ENCODE measurements at places on chromosomes 1 and 21.

DNA sequence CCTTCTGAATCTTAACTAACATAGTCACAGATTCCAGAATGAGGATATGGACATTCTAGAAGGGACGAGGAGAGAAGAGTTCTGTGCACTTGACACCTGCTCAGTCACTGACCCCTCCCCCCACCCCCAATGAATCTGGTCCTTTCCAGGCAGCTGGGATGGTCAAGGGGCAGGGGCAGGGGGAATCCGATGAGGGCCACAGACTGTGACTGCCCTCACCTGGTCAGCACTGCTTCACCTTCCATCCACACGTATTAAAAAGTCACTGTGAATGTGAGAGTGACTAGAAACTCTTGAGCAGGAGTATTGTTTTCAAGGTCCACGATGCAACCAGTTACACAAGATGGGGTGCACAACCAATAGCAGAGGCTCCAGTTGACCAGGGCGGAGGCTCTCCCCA is 9.5 kb upstream of the PRAMEF12 start:
- no peak for DNase-seq

DNA sequence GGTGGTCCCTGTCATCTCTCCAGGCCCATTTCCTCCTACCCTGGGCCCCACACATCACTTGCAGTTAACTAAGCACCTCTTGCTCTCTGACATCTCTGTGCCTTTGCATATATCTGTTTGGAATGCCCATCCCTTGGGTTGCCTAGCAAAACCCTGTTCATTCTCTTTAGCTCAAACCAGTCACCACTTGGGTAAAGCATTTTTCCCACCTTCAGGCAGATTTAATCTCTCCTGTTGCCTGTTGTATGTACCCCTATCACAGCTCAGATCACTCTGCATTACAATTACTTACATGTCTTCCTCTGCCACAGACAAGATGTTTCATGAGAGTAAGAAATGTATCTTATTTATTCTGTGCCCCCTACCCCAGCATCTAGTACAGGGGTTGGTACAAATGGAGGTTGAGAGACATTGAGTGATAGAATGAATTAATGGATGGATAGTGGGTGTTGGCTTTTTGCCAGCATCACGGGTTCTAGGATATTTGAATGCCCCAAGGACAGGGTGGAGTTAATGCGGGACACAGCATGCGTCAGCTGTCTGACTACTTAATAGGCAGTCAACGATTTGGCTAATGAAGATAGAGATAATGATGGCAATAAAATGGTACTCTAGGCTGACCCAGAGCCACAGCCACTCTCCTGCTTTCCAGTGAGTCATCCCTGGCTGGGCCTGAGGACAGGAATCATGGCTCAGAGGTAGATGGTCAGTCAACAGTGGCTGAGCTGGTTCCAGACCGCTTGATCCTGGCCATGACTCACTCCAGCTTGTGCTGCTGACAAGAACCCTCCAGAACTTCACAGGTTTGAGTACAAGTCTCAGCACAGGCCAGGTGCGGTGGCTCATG is 6.5 kb downstream of the NR0B2 start:
- DNase-seq = no peak

GRCh38 chr1:246383791-246384190 is 123.3 kb downstream of the SMYD3 start:
- no peak for DNase-seq

DNA sequence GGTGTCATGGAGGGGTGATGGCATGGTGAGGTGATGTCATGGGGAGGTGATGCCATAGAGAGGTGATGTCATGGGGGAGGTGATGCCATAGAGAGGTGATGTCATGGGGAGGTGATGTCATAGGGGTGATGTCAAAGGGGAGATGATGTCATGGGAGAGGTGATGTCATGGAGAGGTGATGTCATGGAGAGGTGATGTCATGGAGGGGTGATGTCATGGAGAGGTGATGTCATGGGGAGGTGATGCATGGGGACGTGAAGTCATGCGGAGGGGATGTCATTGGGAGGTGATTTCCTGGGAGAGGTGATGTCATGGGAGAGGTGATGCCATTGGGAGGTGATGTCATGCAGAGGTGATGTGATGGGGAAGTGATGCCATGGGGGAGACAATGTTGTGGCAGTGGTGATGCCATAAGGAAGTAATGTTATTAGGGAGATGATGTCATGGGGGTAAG is 92.1 kb upstream of the C1orf174 start:
- DNase-seq = no peak

DNA sequence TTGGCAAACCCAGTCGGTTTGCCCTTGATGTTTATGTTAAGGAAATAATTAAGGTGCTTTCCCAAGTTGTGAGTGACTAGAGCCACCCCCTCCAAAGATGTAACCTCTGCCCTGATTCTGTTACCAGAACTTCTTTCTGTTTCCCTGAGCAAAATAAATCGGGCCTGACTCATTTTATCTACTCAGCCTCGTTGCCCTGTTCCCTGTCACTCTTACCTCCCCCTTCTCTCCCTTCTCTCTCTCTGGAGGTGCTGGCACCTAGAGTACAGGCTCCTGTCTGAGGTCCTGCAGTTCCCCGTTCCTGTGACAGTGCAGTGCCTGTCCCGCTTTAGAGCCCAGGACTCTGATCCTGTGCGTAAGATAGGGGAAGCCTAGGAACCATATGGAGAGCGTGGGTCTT is 35.4 kb downstream of the CXADR start:
- no peak for DNase-seq

- DNase-seq = no peak
Measured at GRCh38 chr1:205716371-205717132, 33.4 kb downstream of the NUCKS1 start.

GRCh38 chr1:238438311-238439270 is 547.9 kb upstream of the ZP4 start:
- no peak for DNase-seq

DNA sequence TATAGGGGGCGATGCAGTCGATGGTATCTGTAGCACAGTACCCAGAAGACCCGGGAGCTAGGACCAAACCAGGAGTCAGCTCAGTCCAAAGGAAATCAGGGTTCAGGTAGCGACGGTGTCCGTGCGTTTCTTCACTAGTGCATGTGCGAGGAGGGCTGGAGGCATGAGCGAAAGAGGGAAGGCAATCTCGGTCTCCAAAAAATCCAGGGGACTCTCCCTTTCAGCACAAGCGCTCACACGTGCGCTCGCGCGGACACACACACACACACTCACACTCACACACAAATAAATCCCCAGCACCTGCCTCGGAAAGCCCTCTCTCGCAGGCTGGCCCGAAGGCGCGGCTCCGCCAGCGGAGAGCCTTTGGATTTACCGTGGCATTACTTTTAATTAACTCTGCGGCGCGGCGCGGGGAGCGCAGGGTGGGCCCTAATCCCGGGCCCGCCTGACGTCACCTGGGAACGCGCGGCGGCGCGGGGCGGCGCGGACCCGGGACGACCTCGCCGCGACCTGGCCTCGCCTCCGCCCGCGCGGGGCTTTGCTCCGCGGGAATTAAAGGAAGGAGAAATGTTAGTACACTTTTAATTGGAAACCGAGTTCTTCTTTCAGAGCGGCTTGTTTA is 121.2 kb downstream of the LMX1A start:
- DNase-seq = no peak

DNA sequence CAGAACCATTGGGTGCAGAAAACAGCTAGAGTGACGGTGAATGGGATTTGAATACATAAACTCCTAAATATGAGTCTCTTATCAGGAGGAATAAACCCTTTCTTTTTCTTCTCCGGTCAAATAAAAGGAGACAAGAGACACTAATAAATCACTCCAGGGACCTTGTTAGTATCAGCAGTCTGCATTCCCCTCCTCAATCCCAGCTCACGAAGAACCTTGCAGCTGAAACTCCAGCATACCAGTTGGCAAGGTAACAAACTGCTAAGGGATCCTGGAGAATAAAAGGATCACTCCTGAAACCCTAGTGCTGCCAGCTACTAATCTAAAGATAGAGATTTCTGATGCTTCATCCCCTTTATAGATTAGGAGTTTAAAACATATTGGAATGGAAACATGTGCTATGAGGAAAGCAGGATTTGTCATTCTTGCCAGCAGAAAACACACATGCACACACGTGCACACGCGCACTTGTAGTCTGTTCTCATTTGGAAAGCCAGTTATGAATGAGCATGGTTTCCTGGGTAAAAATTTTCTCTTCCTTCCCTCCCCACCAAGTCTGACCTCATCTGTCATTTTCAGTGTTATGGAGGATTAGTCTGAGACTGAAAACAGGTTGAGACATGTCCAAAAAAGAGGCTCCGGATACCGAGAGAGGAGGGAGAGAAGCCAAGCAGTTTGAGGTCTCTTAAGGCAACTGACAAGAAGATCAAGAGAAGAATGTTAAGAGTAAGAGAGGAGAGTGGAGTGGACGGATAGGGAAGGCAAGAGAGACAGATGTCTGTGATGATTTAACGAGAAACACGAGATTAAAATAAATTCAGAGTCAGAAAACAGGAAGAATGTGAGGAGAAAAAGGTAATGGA is 10.9 kb downstream of the IER5 start:
- DNase-seq = no peak

DNA sequence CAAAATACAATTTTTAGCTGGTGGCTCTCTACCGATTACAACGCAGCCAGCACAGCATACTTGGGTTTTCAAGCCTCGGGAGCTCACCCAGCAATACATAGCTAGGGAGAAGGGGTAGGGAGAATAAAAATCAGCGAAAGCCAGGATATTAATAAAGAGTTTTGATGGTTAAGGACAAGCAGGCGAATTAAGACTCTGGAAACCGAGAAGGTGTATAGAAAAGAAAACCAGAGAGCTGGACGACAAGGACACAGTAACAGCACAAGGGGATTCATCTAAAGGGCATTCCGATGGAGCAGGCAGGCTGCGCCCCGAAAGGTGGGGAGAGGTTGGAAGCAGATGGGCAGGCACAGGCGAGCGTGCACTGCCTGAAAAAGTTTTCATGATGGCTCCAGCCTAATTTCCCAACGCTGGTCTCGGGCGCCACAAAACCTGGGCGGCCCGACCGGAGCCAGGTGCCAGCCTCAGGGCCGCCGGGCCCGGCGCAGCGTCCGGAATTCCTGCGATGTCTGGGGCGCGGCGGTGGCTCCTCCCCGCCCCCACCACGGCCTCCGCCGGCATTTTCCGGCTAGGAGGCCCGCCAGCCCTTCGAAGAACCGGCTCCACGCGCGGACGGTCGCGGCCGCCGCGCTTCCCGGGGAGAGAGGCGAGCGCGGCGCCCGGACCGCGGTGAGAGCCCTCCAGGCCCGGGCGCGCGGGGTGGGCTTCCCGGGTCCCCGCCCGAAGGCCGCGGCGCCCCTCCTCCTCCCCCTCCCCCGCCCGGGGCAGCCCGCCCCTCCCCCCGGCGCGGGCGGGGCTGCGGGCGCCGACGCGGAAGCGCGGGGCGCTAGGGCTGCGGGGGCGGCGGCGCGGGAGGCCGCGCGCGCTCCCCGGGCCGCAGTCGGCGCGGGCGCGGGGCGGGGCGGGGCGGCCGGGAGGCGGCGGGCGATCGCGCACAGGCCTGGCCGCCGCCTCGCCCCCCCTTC is 774 bp upstream of the DYRK1A start:
- DNase-seq = no peak

- DNase-seq = no peak
Measured at GRCh38 chr1:40024671-40025070, 15.9 kb upstream of the CAP1 start.

- DNase-seq = no peak
Measured at GRCh38 chr21:29669416-29669815, 270.4 kb downstream of the GRIK1 start.

- DNase-seq = no peak
Measured at GRCh38 chr1:228358039-228358763, 48.4 kb downstream of the TRIM11 start.

GRCh38 chr1:94614168-94614815 is 72.7 kb upstream of the F3 start:
- no peak for DNase-seq

DNA sequence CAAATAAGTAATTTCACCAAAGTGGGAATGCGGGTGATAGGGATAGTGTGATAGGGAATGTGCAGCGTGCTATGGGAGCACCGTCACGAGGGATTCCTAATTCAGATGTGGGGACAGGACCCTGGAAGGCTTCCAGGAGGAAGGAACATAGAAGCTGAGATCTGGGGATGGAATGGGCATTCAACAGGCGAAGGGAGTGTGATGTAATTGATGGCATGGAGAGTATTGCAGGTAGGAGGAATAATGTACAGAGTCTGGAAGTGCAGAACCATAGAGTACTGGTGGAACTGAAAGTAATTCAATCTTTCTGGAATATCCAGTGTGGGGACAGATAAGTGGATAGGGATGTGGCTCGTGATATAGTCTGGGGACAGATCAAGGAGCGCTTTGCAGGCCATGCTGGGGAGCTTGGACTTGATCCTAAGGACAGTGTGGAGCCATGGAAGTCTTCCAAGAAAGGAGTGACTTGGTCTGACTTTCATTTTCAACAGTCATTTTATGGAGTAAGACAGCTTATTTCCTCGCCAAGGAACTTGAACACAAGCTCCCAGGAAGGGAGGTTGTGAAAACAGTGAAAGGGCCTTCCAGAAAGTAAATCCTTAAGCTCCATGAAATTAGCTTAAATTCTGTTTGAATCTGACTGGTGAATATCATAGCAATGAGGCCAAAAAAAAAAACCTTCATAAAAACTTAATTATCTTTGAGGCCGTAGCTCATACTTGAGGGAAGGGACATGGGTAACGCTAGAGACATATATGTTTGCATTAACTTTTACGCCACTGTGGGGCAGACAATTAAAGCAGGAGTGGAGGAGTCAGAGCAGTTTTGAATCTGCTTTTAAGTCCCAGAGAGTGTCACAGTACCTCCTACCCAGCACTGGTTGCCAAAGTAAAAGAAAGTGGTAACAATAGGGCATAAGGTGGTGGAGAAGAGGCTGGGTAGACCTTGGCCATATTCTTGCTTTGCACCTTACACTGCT is 55.8 kb downstream of the ROR1 start:
- DNase-seq = no peak

- no peak for DNase-seq
Measured at GRCh38 chr1:16233431-16233830, 3.6 kb downstream of the CPLANE2 start.

GRCh38 chr21:42062236-42063022 is 8.7 kb upstream of the UMODL1 start:
- peak; percentile 75 for DNase-seq

GRCh38 chr1:70672442-70672888 is 261.4 kb downstream of the CTH start:
- DNase-seq = no peak

- no peak for DNase-seq
Measured at GRCh38 chr1:1827089-1827848, 49.0 kb upstream of the NADK start.

DNA sequence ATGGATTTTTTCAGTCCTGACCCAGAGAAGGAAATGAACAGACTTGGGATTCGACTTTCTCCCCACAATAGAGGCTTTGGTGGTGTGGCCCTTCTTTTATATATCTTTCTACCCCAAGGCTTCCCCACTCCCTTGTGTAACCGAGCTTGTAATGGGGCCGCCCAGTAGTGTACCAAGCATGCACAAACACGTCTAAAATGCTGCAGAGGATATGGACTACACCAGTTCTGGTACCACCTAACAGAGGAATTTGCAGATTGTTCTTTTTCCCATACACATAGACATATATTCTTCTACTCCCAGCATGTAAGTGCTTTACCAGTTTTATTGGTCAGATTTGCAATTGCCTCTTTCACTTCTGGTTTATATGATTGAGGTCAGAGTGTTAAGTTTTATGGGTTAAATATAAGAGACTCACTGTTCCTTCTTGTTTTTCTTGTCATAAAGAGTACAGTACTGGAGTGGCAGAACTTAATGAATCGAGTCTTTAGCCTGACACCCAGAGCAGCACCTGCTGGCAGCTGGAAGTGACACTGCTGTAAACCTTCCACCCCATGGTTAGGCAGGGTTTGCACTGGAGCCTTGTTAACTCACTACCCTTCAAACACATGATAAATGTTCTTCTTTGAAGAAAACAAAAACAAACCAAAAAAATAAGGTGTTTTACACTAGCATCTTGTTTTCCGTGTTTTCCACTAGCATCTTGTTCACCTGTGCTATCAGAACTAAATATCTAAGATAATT is 198.6 kb downstream of the PTPRC start:
- no peak for DNase-seq
